ENCODE measurements at places on chromosomes 1 and 21.

DNA sequence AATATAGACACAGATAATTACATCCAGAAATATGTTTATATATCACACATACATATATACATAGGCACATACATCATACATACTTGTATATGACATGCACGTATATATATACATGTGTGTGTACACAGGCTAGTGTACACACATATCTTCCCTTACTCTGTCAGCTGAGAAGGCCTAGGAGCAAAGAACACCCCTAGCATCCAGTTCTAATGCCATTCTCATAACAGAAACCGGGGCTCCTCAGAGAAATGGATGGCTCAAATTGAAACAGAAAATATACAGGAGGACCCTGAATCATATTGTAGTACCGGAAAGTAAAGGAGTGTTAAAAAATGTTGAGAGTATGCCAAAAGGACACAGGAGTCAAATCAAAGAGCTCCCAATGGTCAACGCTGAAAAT is 19.7 kb upstream of the HYI start:
- no peaks in the 10 kb centered on the region for H3K27me3 ChIP-seq
- H3K36me3 ChIP-seq = no peaks in the 10 kb centered on the region
- no peak for DNase-seq
- peaks cover 6% of the 10 kb centered on the region for H3K4me1 ChIP-seq
- H3K27ac ChIP-seq = no peak overlapping the region

GRCh38 chr1:35576061-35576765 is 3.1 kb downstream of the TFAP2E start:
- H3K4me3 ChIP-seq = peak overlapping the region; percentile 52
- H3K27me3 ChIP-seq = peaks cover 5% of the 10 kb centered on the region
- no peak overlapping the region for H3K27ac ChIP-seq
- no peaks in the 10 kb centered on the region for H3K36me3 ChIP-seq
- DNase-seq = peak; percentile 69

DNA sequence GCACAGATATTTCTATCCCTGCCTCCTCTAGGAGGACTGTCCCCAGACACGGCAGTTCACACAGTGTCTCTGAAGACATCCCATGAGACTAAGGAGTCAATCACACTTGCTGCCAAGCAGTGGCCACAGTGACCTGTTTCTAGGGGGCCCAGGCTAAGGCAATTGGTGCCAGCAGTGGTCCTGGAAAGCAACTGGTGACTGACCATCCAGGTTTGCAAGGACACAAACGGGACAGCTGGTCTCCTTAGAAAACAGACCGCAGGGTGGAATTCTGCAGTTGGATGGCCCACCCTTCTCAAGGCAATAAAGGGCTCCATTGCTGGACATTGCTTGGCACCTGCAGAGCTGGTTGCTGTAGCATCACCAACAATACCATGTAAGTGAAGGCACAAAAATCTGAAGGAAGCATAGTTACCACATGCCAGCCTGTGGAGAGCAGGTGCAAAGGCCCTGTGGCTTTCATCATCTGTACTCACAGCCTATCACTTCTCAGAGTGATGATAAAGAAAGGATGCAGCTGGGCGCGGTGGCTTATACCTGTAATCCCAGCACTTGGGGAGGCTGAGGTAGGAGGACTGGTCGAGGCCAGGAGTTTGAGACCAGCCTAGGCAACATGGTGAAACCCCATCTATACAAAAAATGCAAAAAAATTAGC is 81.5 kb downstream of the STUM start:
- peaks cover 6% of the 10 kb centered on the region for H3K36me3 ChIP-seq
- peaks cover 16% of the 10 kb centered on the region for H3K4me1 ChIP-seq
- peak; percentile 22 for DNase-seq

DNA sequence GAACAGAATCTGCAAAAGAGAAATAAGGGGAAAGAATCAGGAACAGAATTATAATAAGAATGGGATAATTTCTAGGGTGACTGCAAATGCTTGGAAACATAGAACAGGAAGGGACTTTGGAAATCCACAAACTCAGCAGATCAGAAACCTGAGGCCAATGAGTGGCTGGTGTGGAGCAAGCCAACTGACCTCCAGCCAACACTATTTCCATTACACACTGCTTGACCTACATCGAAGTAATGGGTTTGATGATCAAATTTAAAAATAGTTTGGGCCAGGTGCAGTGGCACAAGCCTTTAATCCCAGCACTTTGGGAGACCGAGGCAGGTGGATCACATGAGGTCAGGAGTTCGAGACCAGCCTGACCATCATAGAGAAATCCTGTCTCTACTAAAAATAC is 284.9 kb downstream of the GRIK1 start:
- H3K36me3 ChIP-seq = no peaks in the 10 kb centered on the region
- no peaks in the 10 kb centered on the region for H3K4me1 ChIP-seq
- H3K27ac ChIP-seq = no peak overlapping the region
- DNase-seq = no peak
- no peaks in the 10 kb centered on the region for H3K27me3 ChIP-seq

DNA sequence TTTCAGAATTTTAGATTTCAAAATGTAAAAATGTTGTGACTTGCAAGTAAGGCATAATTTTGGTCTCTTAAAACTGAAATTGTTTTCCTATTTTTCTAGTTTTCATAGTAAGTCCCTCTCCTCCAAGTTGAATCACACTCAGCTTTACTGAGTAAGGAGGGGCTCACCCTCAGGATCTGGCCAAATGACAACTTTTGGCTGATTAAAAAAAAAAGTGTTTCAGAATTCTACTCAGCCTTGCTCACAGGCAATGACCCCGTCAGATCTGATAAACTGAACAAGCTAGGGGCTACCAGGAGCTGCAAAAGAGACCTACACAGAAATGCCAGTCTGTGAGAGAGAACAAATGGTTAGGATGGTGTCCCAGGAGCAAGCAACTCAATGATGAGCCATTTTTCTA is 159.8 kb downstream of the PBX1 start:
- no peaks in the 10 kb centered on the region for H3K36me3 ChIP-seq
- no peaks in the 10 kb centered on the region for H3K27me3 ChIP-seq
- peaks cover 24% of the 10 kb centered on the region for H3K4me1 ChIP-seq
- no peak overlapping the region for H3K4me3 ChIP-seq
- DNase-seq = no peak

Measured in upper lobe of right lung (tissue), 1 donor.